ENCODE measurements at places on chromosomes 1 and 21.

GRCh38 chr21:33762803-33763581, 120.7 kb downstream of the ITSN1 start:
- DNase-seq: no peak
- no peaks in the 10 kb centered on the region for H3K36me3 ChIP-seq
- peaks cover 4% of the 10 kb centered on the region for H3K4me1 ChIP-seq
- H3K27ac ChIP-seq: peak overlapping the region; percentile 90

DNA sequence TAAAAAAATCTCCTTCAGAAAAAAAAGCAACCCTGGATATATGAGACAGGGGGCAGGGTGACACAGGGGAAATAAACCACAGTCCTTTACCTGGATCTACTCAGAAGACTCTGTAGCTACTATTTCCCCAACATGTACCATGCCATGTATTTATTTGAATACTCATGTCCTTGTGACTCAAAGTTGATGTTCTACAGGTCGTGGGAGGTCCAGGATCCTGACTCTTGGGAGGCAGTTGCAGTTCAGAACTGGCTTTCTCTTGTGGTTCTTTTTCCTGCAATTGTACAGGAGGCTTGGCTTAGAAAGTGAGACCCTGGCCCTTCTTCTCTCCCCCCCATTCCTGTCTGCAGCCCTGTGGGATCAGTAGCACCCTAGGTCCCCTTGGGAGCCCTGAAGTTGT, 5.8 kb upstream of the IL24 start:
- no peaks in the 10 kb centered on the region for H3K27me3 ChIP-seq
- H3K36me3 ChIP-seq: no peaks in the 10 kb centered on the region
- H3K4me1 ChIP-seq: no peaks in the 10 kb centered on the region
- no peak overlapping the region for H3K4me3 ChIP-seq
- no peak for DNase-seq

GRCh38 chr1:95948023-95948422, 714.0 kb downstream of the RWDD3 start:
- H3K27me3 ChIP-seq: no peaks in the 10 kb centered on the region
- no peak for DNase-seq
- H3K36me3 ChIP-seq: no peaks in the 10 kb centered on the region
- no peak overlapping the region for H3K4me3 ChIP-seq
- H3K27ac ChIP-seq: no peak overlapping the region
- H3K4me1 ChIP-seq: no peaks in the 10 kb centered on the region

DNA sequence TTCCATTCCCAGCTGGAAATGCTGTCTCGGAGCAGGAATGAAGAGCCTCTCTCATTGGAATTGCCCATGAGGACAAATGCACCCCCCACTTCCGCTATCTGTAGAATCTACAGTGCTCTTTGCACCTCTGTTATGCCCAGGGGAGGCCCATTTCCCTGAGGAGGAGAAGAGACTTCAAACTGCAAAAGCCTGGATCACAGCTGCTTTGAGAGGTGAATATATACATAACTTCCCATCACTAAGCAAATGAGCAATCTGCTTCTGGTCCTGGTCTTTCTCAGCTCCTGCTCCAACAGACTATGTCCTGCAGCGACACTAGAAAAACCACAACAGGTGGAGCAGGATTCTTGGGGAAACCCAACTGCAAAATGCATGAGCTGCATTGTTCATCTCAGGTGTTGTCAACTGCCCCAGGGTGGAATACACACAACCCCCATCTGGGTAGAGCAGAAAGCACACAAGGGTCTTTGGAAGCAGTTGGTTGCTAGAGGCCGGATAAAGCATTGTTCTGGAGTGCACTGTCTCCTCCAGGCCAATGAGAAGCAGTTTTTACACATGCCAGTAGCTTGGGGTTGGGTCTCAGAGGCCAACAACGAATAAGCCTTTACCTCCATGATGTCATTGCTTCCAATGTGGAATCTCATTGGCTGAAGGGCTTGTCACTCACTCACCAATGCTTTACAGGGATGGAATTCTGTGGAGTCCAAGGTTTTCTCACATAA, 67.7 kb upstream of the RAB4A start:
- DNase-seq: peak; percentile 81
- no peaks in the 10 kb centered on the region for H3K27me3 ChIP-seq
- H3K4me1 ChIP-seq: peaks cover 7% of the 10 kb centered on the region
- no peak overlapping the region for H3K4me3 ChIP-seq
- no peaks in the 10 kb centered on the region for H3K36me3 ChIP-seq

DNA sequence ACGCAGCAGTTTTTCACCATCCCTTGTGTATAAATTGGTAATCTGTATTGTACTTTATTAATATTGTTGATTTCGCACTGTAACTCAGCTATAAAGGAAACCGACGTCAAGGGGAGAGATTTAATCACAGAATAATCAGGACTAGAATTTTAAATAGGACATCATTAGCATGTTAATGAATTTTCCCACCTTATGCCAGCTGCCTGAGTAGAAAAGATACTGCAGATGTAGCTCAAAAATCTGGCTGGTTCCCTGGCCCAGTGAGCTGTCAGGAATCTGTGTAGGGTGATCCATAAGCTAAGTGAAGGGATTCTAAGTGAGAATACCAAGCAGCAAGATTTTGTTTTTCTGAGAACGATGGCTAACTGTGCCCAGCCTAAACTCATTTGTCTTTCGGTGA, 195.5 kb downstream of the DISC1 start:
- no peak overlapping the region for H3K27ac ChIP-seq
- H3K27me3 ChIP-seq: no peaks in the 10 kb centered on the region
- no peak for DNase-seq
- H3K4me1 ChIP-seq: no peaks in the 10 kb centered on the region

DNA sequence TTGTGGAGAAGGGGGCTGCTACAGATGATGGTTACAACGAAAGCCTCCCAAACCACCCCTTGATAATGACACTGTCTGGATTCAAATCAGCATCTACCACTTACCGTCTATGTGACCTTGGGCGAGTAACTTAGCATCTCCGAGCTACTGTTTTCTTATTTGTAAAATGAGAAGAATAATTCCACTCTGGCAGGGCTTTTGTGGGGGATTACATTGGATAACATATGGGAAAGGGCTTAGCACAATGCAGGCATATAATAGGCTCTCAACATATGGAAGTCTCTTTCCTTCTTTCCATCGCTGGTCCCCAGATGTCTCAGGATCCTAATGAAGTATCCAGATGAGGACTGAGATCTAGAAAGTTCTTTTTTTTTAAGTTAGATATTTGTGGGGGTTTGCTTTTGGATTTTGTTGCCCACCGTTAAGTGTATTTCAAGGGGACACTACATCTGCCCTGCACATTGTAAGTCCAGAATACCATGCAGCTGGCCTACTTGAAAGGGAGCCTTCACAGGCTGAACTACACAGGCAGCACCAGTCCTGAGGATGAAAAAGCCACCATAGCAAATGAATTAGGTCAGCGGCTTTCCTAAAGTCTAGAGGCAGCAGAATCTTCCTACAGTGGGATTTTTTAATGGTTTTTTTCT, 172.2 kb upstream of the IRF2BP2 start:
- H3K36me3 ChIP-seq: no peaks in the 10 kb centered on the region
- H3K4me3 ChIP-seq: no peak overlapping the region
- H3K27ac ChIP-seq: no peak overlapping the region
- no peak for DNase-seq

GRCh38 chr21:36636016-36636415, 62.9 kb upstream of the SIM2 start:
- H3K27ac ChIP-seq: no peak overlapping the region
- H3K36me3 ChIP-seq: no peaks in the 10 kb centered on the region
- DNase-seq: no peak
- H3K4me3 ChIP-seq: no peak overlapping the region
- H3K4me1 ChIP-seq: no peaks in the 10 kb centered on the region

GRCh38 chr1:111923766-111924165, 65.7 kb downstream of the KCND3 start:
- no peaks in the 10 kb centered on the region for H3K27me3 ChIP-seq
- no peaks in the 10 kb centered on the region for H3K4me1 ChIP-seq
- no peak overlapping the region for H3K27ac ChIP-seq
- no peaks in the 10 kb centered on the region for H3K36me3 ChIP-seq

GRCh38 chr1:166588741-166589140, 250.5 kb upstream of the POGK start:
- H3K36me3 ChIP-seq: no peaks in the 10 kb centered on the region
- H3K4me1 ChIP-seq: no peaks in the 10 kb centered on the region
- H3K27me3 ChIP-seq: no peaks in the 10 kb centered on the region
- no peak for DNase-seq
- no peak overlapping the region for H3K4me3 ChIP-seq

DNA sequence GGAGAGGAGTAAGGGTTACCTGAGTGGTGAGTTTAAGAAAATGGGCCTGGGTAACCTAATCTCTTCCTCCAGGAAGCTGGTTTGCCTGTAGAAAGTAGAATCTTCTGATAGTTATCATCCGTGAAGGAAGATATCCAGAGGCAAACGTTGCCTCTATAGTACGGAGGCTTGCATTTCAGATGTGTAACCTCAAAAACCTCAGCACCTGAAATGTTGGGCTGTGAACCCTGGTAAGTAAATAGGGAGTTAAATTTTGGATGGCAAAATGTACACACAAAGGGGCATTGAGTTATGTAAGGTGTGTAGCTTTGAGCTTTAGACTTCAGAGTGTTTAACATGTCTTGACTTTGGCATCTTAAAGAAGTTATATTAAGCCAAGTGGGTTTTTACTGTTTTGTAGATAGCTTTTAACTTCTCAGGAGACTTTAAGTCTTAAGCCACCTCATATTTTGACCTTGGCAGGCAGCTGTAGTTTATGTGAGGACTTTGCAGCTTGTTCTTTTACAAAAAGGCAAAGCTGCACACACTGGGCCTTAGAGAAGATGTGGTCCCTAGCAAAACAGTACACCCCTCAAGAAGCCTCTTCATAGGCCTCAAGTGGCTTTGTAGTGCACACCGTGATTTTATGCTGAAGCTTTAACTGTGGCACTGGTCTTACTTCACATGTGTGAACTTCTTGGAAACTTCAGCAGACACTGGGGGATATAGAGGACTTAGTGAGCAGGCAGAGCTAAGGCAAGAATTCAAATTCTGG, 83.4 kb downstream of the SNRPE start:
- H3K27me3 ChIP-seq: no peaks in the 10 kb centered on the region
- no peak overlapping the region for H3K27ac ChIP-seq
- no peak overlapping the region for H3K4me3 ChIP-seq
- H3K36me3 ChIP-seq: no peaks in the 10 kb centered on the region
- no peaks in the 10 kb centered on the region for H3K4me1 ChIP-seq

DNA sequence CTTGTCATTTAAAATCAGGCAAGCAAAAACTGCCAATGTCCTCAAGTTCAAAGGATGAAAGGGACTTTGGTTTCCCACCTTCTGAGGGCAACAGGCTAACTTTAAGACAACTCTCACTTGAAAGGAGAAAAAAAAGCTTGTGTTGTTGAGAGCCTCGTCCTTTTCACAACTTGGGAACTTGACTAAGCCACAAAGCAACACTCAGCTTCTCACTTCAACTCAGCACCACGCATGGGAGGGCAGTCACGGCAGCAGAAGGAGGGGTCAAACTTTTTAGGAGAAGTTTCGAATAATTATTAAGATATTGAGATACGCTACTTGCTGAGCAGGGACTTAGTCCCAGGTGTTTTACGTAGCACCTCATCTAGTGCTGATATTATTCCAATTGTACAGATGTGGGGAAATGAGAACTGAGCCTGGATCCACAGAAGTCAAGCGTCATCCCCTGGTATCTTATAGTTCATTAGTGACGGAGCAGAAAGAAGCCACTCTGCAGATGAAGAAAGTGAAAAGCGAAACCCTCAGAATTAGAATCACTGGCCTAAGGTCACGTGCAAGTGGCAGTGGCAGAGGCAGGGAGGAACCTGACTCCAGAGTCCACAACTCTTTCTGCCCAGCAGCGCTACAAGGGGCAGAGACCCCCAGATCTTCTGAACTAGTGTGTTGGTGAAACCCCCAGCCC, 83.6 kb downstream of the JAK1 start:
- no peak for DNase-seq
- no peak overlapping the region for H3K27ac ChIP-seq
- H3K4me1 ChIP-seq: no peaks in the 10 kb centered on the region

- no peaks in the 10 kb centered on the region for H3K4me1 ChIP-seq
- no peaks in the 10 kb centered on the region for H3K36me3 ChIP-seq
Measured at GRCh38 chr1:13799502-13800283, 99.7 kb downstream of the PRDM2 start.

GRCh38 chr1:60847391-60847790, 235.0 kb upstream of the NFIA start:
- no peak for DNase-seq
- H3K27me3 ChIP-seq: no peaks in the 10 kb centered on the region
- H3K27ac ChIP-seq: no peak overlapping the region
- no peaks in the 10 kb centered on the region for H3K36me3 ChIP-seq

GRCh38 chr1:98940069-98940721, 64.5 kb downstream of the PLPPR5 start:
- H3K27me3 ChIP-seq: no peaks in the 10 kb centered on the region
- no peak for DNase-seq
- no peaks in the 10 kb centered on the region for H3K36me3 ChIP-seq
- no peak overlapping the region for H3K4me3 ChIP-seq
- no peaks in the 10 kb centered on the region for H3K4me1 ChIP-seq
